ENCODE measurements at places on chromosomes 11 and 22.
A peak's percentile ranks its signal among the peaks of the same experiment; 100 is the strongest.

GRCh38 chr11:77147668-77148321 is 19.7 kb downstream of the MYO7A start:
- DNase-seq, result peak; percentile 83

- DNase-seq, result no peak
Measured at GRCh38 chr22:17245341-17245740, 26.1 kb upstream of the ADA2 start.

- DNase-seq, result no peak
Measured at GRCh38 chr11:46633291-46634217, 16.2 kb downstream of the ATG13 start.

DNA sequence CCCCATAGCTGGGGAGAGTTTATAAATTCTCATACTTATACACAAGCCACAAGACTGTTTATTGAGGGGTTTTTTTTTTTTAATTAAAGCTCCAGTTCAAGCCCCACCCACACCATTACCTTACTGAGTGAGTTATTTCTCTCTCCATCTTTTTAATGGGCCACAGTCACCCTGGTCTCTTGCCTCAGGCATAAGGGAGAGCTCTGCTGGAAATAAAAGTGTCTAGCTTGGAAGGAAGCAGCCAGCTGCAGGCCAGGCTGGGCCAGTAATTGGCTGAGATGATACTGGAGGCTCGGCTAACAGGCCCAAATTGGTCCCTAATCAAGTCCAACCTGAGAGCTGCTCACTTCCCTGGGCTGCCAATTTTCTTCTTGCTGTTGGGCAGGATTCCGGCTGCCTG is 174.1 kb downstream of the INSC start:
- DNase-seq, result no peak

DNA sequence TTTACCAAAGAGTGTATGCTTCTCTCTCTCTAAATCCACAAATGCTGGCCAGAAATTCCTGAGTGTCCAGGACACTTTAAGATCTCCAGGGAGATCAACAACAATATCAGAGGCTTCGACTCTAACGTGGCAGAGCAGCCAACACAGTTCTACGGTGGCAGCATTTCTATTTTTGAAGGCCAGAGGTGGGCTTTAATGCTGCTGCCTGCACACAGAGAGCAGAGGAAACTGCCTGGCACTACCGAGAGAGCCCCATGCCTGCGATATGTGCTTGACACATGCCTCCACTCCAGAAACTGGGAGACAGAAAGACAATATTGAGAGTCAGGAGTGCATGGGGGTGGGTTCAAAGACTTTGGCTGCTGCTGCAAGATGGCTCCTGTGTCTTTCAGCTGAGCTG is 48.8 kb upstream of the GALNT18 start:
- no peak for DNase-seq

GRCh38 chr11:92735039-92735438 is 234.4 kb upstream of the MTNR1B start:
- DNase-seq, result peak; percentile 14

DNA sequence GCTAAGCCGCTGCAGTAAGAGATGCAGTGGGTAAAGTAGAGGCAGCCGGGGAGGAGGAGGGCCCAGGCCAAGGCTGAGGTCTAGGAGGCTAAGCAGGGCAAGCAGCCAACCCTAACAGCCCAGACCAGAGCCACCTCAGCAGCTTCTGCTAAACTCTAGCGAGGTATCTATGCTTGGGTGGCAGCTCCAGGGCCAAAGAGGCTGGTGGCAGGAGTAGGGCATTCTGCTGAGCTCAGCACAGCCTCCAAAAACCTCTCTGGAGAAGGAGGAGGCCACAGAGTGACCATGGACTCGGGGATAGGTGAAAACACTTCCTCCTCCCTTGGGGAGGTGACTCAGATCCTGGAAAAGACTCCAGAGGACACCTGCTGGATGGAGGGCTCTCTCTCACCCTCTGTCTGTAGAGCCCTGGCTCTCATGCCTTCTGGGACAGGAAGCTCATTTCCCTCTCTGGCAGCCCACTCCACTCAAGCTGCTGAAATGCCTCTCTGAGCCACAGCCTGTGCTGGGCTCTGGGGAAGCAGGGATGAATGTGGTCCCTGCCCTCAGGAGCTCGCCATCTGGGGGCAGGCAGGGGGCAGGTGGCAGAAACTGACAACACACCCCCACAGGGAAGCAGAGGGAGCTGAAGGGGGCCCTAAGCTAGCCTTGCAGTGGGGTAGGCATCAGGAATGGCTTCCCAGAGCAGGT is 16.5 kb upstream of the TPBGL start:
- no peak for DNase-seq

GRCh38 chr11:100631316-100631715 is 55.8 kb upstream of the ARHGAP42 start:
- peak; percentile 86 for DNase-seq

DNA sequence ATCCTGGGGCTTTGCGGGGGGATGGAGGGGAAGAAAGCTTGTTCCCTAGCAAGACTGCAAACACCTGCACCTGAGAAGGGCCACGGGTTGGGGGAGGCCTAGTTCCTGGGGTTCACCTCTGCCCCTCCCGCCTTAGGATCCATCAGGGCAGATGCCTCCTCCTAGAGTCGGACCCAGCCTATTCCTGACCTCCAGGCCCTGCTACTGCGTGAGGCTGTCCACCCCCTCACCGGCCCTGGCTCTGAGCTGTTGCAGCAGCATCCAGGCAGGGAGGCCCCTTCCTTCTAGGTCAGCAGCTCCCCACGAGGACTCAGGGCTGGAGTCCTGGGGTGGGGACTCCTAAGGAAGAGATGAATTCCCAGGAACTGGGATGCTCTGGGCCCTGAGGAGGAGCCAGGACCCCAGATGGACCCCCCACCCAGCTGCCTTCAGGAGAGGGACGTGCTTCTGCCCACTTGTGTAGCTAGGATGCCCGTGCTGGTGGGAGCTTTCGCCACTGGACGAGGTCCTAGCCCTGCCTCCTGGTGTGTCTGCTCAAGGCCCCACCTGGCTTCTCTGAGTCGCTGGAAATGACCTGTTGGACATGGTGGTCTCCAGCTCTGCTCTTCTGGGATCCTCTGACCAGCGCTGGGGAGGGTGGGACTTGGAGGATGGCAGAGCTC is 10.3 kb downstream of the MRGPRF start:
- DNase-seq, result no peak

- DNase-seq, result no peak
Measured at GRCh38 chr11:65308281-65308891, 6.3 kb upstream of the CDC42EP2 start.

- peak; percentile 82 for DNase-seq
Measured at GRCh38 chr11:35419830-35420333, 524 bp upstream of the SLC1A2 start.

GRCh38 chr11:7222619-7223018 is 29.1 kb upstream of the SYT9 start:
- peak; percentile 12 for DNase-seq

DNA sequence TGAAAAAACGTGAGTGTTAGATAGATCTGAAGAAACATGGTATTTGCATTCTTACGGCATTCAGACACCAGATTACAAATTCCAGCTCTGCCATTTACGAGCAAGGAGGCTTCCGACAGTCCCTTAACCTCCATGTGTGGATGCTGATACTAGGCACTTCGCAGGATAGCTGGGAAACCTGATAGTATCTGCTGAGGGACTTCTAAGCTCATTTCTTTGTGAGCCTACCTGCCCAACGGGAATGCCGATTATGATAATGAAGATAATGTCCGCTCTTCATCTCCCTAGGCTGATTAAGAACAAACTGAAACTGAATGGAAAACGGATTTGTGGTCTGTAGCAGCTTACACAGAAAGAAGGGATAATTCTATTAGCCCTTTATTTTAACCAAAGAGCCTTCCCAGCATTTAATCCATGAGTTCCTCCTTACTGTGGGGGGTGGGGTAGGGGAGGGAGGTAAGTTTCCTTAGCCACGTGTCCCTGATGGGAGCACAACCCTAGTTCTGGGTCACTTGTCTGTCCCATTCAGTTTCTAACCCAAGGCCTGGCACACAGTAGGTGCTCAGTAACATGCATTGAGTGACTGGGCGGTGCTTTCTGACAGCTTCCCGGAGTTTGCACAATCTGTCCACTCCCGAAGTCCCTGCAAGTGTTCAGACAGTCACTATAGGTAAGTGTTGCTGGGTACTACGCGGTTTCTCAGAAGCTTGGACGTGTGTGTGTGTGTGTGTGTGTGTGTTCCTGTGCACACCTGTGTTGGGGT is 39.2 kb downstream of the CD6 start:
- peak; percentile 95 for DNase-seq

GRCh38 chr11:67996622-67997474 is 7.0 kb downstream of the UNC93B1 start:
- DNase-seq, result peak; percentile 72

- DNase-seq, result no peak
Measured at GRCh38 chr11:108392353-108392752, 75.0 kb downstream of the C11orf65 start.

- DNase-seq, result no peak
Measured at GRCh38 chr11:112694245-112694644, 267.0 kb upstream of the NCAM1 start.

DNA sequence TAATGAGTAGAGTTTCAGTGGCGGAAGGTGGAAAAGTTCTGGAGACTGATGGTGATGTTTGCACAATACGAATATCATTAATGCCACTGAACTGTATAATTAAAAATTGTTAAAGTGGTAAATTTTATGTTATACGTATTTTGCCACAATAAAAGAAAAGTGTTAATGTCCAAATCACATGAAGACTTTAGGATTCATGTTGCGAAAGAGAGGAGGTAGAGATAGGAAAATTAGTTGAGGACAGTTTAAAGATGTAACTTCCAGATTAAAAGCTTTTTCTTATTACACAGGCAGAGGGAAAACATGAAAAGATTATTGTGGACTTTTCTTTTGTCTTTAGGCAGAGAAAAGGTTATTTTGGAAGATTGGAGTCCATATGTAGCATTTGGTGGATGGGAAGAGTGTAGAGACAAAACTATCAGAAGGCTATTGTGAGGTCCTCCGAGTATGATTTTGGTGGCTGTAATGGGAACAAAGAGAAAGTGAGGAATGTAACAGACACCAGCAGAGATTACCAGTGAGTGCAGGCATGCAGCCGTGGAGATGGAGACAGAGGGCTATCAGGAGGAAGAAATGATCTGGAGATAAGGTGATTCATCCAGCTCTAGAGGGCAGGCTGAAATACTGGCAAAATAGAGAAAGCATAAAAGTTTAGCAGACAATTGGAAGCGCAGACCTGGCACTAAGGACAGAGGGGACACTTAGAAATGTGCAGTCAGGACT is 12.5 kb downstream of the VPS26B start:
- DNase-seq, result no peak

GRCh38 chr11:43626798-43627197 is 53.7 kb upstream of the HSD17B12 start:
- DNase-seq, result no peak

DNA sequence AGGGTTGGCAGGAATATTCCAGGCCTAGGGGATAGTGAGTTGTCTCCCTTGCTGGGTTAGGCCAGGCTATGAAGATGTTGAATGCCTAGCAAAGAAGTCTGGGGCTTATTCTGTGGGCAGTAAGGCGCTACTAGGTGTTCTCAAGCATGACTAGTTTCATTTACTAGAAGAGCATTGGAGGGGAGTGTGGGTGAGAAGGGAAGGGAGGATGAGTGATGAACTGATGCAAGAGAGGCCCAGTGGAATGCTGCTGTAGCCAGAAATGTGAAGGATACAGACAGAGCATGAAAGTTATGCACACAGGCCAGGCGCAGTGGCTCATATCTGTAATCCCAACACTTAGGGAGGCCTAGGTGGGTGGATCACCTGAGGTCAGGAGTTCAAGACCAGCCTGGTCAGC is 33.5 kb downstream of the POU2F3 start:
- DNase-seq, result no peak

DNA sequence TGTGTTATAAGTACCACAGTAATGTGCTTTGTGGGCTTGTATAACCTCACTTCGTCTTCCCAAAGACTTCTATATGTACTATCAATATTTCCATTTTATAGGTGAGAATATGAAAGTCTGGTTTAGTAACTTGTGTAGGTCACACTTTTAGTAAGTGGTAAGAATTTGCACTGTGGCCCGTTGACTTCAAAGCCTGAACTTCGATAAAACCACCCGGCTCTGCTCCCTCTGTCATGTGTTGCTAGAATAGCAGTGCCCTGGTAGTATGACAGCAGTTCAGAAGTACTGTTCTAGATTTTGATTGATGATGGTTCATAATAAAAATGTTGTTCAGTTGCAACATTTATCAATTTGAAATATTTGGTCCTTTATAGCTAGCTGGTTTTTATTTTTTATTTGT is 110.2 kb upstream of the SORL1-AS1 start:
- DNase-seq, result no peak

DNA sequence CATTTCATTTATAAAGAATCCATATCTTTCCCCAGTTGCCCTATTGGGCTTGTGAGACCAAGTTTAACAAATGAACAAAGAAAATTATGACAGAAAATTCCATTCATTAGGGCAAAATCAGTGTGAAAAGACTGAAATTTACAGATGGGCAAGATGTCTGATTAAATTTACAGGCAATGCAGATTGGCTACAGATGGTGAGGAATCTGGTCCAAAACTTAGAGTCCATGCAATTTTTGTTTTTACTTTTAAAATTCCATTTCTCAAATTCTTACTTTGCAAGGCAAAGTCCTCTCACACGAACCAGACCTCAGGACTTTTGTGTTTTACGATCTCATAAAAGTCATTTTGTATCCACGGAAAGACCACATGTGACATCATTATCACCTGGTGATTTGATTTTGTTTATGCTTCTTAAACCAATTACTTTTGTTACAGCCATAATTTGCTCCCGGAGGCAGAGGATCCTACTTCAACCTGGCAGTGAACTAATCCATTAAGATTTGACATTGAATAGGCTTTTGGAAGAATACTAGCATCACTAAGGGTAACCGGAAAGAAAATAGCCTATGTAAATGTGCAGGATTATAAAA is 843.7 kb upstream of the CHORDC1 start:
- DNase-seq, result peak; percentile 84
